ENCODE measurements at places on chromosomes 13 and 19.

- DNase-seq = no peak
Observed at GRCh38 chr19:12230751-12231733, 63.6 kb downstream of the ZNF44 start.

- DNase-seq = no peak
Observed at GRCh38 chr19:5957170-5957569, 20.8 kb downstream of the RANBP3 start.

DNA sequence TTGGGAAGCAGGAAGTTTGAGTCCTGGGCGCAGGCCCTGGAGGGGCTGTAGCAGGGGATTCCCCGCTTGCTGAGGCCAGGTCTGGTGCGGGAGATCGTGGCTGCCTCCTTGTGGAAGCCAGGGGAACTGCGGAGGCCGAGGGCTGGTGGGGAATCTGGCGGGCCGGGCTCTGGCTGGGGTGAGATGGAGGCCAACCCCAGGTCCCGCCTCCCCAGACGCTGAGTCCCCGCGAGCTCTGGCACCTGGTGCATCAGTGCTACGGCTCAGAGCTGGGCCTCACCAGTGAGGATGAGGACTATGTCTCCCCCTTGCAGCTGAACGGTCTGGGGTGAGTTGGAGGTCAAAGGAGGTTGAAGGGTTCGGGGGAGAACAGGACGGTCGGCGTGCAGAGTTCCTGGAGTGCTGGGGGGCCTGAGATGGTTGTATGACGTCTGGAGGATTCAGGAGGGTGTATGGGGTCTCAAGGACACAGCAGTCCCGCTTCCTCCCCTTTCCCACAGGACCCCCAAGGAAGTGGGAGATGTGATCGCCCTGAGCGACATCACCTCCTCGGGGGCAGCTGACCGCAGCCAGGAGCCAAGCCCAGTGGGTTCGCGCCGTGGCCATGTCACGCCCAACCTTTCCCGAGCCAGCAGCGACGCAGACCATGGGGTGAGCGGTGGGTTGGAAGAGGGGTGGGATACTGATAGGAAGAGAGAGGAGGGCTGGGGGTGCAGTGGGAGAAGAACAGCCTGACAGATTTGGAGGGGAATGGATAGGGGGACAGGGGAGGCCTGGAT is 13.1 kb downstream of the GRAMD1A start:
- DNase-seq = peak; percentile 80

GRCh38 chr19:44345959-44346358 is 10.5 kb downstream of the ZNF112 start:
- no peak for DNase-seq

DNA sequence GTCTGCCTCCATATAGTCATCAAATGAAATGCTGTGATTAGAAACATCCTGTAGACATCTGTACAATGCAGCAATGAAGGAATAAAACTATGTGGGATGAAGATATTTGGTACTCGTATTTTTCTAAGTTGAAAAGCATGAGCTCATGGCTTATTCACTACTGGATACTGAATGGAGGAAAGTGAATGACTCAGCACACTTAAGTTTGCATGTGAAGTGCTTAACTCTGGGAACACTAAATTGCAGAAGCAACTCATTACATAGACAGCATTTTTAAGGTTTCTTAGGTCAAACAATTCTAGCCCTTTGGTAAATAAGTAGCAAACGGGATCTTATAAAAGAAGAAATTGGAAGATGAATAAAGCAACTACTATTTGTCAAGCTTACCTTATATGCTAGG is 429.0 kb upstream of the MIR17HG start:
- DNase-seq = no peak

DNA sequence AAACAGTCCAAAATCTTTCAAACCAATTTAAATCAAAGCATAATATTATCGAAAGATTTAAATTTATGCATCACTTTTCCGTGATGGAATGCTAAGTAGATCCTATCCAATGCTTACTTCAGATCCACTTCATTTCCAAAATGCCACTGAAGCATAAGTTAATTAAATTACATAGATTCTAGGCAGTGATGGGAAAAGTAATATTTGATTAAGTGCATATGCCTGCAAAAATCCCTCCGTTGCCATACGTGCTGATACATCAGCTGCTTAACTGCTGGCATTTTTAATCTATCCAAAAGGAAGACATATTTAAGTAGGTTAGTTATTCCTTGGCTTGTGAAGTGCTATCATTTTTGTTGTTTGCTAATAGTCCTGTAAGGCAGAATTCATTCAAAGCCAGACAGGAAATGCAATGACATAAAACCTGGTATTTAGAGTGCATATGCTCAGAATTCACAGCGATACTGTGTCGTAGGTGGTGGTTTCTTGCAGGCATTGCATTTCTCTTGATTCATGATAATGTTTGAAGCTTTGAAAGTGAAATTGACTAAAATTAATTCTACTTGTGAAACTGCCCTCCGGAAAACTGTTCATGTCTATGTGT is 738.3 kb upstream of the GPC6 start:
- DNase-seq = no peak

DNA sequence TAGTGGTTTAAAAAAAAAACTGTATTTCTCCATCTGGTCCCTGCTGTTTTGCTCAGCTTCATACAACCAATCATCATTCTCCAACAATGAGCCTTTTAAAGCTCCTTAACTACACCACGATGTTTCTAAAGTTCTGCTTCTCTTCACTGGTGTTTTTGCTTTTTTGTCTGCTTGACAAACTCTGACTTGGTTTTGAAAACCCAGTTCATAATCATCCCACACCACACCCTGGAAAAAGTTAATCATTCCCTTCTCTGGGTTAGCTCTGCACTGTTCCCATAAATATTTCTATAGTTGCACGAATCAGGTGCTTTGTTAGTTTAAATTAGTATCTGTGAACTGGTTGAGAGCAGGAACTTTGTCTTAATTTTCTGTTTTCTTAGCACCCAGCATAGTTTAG is 217.1 kb downstream of the ENOX1 start:
- DNase-seq = no peak

GRCh38 chr13:97848886-97849285 is 104.6 kb upstream of the IPO5 start:
- no peak for DNase-seq

DNA sequence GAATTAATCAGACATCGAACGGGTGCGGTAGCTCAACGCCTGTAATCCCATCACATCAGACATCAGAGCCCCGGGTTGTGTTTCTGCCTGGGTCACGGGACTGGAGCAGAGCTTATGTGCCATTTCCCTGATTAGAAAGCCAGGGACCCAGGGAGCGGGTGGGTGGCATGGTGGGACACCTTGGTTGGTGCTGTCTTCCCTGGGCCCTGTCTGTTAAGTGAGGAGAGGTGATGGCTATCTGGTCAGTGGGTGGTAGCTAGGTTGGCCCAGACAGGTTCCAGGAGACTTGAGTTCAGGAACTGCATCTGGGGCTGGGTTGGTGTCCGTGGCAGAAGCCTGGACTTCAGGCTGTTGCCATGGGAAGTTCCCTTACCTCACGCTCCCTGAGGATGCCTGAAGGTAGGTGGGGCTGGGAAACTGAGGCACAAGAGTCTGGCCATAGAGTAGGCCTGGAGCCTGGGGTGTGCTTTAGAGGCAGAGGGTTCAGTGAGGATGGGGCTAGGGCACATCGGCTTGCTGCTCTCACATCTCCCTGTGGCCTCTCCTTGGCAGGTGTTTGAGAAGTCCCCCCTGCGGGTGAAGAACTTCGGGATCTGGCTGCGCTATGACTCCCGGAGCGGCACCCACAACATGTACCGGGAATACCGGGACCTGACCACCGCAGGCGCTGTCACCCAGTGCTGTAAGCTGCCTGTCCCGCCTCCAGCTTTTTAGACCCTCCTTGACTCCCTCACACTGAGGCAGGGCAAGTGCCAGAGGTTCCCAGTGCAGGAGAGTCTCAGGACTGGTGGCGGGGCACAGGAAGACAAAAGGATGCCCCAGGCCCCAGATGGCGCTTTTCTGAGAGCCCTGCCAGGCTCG is 2.1 kb downstream of the RPL18A start:
- DNase-seq = no peak

- DNase-seq = no peak
Observed at GRCh38 chr13:26219726-26220125, 2.4 kb downstream of the RNF6 start.

GRCh38 chr19:47464675-47465419 is 6.8 kb downstream of the SLC8A2 start:
- no peak for DNase-seq

- DNase-seq = peak; percentile 58
Observed at GRCh38 chr19:52453324-52454094, at the start of gene ZNF578. Gene ZNF578, plus strand, starts transcription at chr19:52453553. Its CDS starts 48,293 bp downstream, at chr19:52501846.

- no peak for DNase-seq
Observed at GRCh38 chr13:114236227-114236626, 1.5 kb downstream of the CDC16 start.

GRCh38 chr13:41702540-41702939 is 245.2 kb downstream of the RGCC start:
- no peak for DNase-seq

- no peak for DNase-seq
Observed at GRCh38 chr19:29543381-29543780, 17.6 kb downstream of the VSTM2B start.

DNA sequence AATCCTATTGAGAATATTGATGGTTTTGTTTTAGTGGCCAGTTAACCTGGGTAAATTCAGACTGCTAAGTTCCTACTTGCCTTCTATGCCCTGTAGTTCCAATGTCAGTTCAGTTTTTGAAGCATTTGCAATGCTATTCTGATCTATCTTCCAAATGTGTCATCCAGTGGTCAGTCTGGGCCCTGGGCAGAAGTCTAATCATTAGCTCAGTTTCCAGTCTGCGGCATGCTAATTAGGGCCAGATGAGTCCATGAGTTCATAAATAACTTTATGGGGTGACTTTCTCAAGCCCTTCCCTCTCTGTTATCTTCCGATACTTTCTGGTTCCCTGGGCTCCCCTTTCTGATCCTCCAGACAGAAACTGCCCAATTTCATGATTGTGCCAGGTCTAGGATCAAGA is 32.7 kb downstream of the FAM187B start:
- DNase-seq = no peak

DNA sequence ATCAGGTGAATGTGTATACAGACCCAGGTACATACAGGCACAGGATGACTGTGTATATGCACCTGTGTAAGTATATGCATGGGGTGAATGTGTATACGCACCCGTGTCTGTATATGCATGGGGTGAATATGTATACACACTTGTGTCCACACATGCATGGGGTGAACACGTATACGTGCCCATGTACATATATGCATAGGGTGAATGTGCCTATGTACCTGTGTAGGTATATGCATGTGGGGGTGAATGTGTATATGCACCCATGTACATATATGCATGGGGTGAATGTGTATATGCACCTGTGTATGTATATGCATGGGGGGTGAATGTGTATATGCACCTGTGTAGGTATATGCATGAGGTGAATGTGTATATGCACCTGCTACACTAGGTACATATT is 6.9 kb upstream of the ANGPTL8 start:
- DNase-seq = no peak

GRCh38 chr13:27037571-27037970 is 134.0 kb downstream of the USP12 start:
- DNase-seq = no peak

DNA sequence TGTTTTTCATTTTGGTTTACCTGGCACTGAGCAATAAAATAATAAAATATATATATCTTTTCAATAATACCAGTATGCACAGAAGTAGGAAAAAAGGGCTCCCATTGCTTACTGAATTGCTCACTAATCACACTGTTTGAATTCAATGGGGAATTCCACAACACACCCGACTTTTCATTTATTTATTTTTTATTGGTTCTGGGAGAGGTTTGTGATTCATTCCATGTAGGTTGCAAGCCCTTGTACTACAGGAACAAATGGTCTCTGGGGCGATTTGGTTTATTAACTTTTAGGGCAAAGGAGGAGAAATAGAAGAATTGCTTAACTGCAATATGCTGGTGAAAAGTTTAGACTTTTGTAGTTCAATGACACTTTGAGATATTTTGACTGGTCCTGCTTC is 207.4 kb downstream of the DCT start:
- no peak for DNase-seq

DNA sequence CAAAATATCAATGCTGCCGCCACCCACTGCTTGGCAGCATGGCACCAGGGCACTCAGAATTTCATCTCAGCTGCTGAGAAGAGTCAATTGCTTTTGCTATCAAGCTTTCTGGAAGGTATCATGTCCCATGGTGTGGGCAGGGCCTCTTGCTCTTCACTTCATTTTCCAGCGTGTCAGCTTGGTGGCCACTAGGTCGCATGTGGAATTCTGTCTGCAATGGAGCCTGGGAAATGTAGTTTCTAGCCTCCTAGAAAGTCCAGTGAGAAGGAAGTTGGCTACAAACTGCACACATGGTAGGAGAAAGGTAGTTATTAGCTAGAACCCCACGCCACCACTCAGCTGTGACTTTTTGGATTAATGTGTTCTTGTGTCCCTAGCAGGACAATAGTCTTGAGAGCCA is 105.3 kb downstream of the MYO16 start:
- no peak for DNase-seq

DNA sequence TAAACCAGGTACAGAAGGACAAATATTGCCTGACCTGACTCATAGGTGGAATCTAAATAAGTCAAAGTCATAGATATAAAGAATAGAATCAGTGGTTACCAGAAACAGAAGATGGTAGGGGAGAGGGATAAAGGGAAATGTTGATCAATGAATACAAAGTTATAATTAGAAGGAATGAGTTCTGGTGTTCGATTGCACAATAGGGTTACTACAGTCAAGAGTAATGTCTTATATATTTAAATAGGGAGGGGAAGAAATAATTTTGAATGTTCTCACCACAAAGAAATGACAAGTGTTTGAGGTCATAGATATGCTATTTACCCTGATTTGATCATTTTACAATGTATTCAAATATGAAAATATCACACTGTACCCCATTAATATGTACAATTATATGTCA is 1541.2 kb downstream of the SLITRK1 start:
- no peak for DNase-seq

GRCh38 chr13:42602906-42603305 is 29.0 kb downstream of the TNFSF11 start:
- no peak for DNase-seq

DNA sequence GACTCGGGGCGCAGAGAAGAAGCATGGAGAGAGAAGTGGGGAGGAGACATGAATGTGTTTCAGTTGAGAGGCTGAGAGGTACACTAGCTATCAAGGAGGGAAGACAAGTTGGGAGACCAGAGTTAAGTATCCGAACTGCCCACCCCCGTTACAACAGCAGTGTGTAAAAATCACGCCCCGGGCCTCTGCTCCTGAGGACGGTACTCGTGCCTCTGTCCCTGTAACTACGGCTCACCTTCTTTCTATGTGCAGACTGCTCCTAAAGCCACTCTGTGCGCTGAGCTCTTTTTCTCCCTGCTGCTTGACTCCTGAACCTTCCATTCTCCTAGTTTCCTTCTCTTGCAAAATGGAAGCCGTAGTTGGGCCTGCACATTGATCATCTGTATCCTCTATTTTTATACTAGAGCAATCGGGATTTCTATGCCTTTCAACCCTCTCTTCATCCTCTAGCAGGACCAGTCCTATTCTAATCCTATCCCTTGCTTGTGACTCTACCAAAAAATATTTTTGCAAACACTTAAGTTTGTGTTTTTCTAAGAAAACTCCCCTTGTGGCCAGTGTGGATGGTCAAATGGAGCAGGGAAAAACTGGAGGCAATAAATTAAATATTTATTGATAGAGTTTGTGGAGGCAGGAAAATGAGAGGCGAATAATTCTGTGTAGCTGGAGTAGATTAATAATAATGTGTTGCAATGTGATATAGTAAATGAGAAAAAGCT is 569 bp downstream of the POLR1D start:
- DNase-seq = no peak

- no peak for DNase-seq
Observed at GRCh38 chr13:101817898-101818297, 365.4 kb downstream of the ITGBL1 start.

GRCh38 chr19:13060964-13061927 is 41.4 kb downstream of the LYL1 start:
- peak; percentile 63 for DNase-seq

GRCh38 chr13:51067210-51067701 is 43.8 kb downstream of the C13orf42 start:
- DNase-seq = no peak
